ENCODE measurements at places on chromosomes 2 and 18.
A peak's percentile ranks its signal among the peaks of the same experiment; 100 is the strongest.

GRCh38 chr2:169315357-169315756 is 47.0 kb downstream of the LRP2 start:
- DNase-seq, result no peak

DNA sequence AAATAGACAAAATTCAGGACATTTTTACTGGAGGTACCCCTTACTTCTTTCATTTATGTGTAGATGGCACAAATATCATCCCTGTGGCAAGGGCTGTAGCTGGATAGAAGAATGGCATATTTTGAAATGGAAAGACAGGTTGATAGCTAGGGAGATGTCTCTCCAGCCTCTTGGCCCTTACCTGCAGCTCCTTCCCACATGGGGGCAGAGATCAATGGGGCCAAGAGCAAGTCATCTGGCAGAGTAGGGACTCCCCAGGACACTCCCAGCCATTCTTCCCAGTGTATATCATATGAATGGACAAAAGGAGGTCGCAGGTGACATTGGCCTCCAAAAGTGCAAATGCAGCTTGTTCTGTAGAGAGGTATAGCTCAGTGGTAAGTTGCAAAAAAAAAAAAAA is 192.2 kb upstream of the ATP5MC3 start:
- DNase-seq, result no peak

GRCh38 chr2:14352067-14352466 is 280.4 kb upstream of the LRATD1 start:
- DNase-seq, result no peak

- DNase-seq, result peak; percentile 42
These were observed 83.9 kb downstream of the ARHGEF4 start for GRCh38 chr2:130920415-130921163.

DNA sequence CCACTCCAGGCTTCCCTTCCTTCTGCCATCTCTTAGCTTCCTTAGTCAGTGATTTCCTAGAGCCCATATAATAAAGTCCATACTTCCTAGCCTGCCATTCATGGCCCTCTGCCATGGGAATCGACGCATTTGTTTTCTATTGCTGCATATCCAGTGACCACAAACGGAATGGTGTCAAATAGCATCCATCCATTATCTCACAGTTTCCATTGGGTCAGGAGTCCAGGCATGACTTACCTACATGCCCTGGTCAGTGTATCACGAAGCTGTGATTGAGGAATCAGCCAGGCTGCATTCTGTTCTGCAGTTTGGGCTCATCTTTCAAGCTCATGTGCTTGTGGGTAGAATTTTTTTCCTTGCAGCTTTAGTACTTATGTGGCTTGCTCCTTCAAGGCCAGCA is 209.7 kb upstream of the EPAS1 start:
- no peak for DNase-seq

GRCh38 chr2:162963156-162963555 is 124.6 kb upstream of the KCNH7 start:
- DNase-seq, result no peak

GRCh38 chr2:156334496-156335478 is 2.3 kb upstream of the NR4A2 start:
- peak; percentile 88 for DNase-seq

GRCh38 chr2:239612133-239612532 is 211.3 kb upstream of the HDAC4 start:
- no peak for DNase-seq

DNA sequence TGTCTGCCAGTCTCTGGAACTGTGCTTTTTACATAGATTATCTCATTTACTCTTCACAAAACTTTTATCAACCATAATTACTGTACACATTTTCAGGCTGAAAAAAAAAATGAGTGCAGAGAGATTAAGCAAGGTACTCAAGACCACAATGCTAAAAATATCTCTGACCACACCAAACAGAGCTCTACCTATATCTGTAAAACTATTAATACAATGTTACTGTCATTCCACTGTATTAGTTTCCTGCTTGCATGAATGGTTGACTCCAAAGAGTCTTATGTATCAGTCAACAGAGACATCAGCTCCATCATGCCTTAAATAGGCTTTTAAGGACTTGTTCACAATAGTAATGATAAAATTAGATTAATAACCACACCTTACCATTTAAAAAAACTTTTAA is 134.7 kb upstream of the CCDC150 start:
- no peak for DNase-seq

- no peak for DNase-seq
These were observed 92.8 kb upstream of the MSH2 start for GRCh38 chr2:47309952-47310800.

- DNase-seq, result no peak
These were observed 87.5 kb downstream of the SOCS6 start for GRCh38 chr18:70376137-70376913.

- DNase-seq, result no peak
These were observed 90.4 kb upstream of the RBMS1 start for GRCh38 chr2:160583813-160584537.

- DNase-seq, result no peak
These were observed 96.3 kb upstream of the KYNU start for GRCh38 chr2:142781146-142781545.

DNA sequence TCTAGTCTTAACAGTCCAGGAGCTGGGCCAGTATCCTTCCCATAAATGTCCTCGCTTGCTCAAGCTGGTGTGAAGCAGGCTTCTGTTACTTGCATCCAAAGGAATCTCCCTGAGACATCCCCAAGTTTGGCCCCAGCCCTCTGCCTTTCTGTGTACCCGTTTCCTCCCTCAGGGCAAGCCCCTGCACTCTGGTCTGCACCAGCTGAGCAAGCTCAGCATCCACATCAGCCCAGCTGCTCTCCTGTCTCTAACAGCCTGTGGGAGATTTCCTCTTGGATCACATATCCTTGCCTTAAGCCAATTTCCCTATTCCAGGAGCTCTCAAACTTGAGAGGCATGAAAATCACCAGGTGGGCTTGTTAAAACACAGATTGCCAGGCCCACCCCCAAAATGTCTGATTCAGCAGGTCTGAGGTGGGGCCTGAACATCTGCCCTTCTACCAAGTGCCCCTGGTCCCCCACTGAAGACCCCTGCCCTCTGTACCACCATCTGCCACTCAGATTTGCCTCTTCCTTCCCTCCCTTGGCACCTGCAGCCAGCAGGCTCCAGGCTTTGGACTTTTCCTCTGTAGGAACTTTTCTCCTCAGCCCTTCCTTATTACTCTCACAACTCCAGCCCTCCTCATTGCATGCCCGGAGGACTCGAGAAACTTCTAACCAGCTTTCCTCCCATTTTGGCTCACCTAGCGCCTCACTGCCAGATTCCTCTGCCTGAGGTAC is 32.1 kb downstream of the REEP1 start:
- DNase-seq, result no peak

DNA sequence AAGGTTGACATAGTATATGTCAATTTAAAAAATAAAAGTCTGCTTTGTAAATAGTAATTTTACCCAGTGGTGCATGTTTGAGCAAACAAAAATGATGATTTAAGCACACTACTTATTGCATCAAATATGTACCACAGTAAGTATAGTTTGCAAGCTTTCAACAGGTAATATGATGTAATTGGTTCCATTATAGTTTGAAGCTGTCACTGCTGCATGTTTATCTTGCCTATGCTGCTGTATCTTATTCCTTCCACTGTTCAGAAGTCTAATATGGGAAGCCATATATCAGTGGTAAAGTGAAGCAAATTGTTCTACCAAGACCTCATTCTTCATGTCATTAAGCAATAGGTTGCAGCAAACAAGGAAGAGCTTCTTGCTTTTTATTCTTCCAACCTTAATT is 78.6 kb upstream of the CSRNP3 start:
- DNase-seq, result no peak

GRCh38 chr2:207143215-207144172 is 22.3 kb downstream of the KLF7 start:
- DNase-seq, result no peak

- no peak for DNase-seq
These were observed 5.7 kb downstream of the SPOPL start for GRCh38 chr2:138507267-138507666.

DNA sequence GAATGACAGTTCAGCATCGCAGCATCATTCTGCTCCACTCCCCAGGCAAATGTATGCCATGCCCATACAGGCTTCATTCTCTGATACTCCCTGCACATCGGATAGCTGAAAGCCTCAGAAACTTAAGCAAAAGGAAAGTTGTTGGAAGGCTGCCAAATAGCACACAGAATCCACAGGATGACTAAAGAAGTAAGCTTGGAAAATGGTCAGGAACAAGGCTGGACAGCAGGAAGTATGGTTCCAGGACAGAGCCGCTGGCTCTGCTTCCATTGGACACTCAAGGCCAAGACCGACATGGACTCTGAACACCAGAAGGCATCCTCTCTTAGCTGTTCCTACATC is 256.5 kb downstream of the CDH20 start:
- peak; percentile 42 for DNase-seq

DNA sequence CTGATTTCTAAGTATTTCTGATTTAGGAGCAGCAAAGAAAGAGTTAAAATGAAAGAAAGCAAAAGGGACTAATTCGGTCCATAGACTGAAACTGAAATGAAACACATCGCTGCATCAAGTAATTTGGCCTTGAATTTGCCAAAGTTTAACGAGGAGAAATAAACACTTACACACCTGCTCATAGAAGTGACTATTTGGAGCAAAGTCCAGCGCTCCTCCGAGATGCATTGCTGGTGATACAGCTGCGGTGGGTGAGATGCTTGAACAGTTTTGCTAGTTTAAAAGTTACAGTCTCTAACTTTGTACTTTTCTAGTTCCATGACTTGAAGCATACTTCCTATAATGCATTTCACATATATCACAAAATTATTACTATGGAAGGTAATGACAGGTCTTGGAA is 18.3 kb downstream of the GALR1 start:
- no peak for DNase-seq

DNA sequence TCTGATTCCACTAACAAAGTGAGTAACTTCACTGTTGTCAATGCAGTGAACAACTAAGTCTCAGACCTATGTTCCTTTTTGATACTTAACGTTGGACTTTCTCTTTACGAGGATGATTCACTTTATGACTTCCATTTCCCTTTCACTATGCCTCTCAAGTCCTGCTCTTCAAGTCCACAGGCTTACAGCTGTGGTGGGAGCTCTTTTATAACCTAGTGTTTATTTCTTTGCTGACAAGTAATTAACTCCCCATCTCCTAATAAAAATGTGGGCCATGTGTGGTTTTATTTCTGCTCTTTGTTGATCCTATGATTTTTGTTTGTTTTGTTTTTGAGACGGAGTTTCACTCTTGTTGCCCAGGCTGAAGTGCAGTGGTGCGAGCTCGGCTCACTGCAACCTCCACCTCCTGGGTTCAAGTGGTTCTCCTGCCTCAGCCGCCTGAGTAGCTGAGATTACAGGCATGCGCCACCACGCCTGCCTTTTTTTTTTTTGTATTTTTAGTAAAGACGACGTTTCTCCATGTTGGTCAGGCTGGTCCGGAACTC is 142.1 kb downstream of the USP34 start:
- no peak for DNase-seq

DNA sequence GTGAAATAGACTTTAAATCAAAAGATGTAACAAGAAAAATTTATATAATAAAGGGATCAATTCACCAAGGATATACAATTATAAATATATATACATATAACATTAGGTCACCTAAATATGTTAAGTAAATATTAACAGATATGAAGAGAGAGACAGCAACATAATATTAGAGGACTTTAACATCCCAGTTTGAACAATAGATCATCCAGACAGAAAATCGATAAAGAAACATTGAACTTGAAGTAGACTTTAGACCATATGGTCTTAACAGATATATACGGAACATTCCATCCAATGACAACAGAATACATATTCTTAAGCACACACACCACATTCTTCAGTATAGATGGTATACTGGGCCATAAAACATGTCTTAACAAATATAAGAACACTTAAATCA is 649.6 kb upstream of the SETBP1 start:
- no peak for DNase-seq

DNA sequence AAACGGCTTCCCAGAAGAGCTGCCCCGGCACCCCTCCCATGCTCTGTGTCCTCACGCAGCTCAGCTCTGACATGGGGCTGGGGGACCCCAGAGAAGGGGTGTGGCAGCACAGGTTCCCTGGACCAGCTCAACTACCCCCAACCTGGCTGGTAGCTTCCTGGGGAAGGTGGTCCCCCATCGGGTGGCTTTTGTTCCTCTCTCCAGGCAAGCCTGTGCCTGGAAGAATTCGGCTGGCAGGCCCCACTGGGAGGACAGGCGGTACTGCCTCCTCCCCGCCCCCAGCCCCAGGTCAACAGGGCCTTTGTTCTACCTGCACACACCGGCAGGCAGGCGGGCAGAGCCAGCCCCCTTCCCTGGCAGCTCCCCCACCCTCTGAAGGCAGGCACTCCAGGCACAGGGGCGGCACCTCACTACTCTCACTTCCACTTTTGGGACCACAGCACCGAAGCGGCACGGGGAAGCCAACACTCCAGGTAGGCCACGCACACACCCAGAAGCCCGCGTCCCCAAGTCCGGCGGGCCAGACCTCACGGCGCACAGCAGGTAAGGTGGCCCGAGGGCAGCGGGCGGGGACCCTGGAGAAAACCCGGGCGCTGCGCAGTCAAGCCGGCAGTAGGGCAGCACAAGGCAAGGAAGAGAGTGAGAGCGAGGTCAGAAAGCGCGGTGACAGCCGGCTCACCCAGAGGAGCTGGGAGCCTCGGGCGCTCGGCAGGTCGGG is 1.3 kb downstream of the HS6ST1 start:
- DNase-seq, result no peak

DNA sequence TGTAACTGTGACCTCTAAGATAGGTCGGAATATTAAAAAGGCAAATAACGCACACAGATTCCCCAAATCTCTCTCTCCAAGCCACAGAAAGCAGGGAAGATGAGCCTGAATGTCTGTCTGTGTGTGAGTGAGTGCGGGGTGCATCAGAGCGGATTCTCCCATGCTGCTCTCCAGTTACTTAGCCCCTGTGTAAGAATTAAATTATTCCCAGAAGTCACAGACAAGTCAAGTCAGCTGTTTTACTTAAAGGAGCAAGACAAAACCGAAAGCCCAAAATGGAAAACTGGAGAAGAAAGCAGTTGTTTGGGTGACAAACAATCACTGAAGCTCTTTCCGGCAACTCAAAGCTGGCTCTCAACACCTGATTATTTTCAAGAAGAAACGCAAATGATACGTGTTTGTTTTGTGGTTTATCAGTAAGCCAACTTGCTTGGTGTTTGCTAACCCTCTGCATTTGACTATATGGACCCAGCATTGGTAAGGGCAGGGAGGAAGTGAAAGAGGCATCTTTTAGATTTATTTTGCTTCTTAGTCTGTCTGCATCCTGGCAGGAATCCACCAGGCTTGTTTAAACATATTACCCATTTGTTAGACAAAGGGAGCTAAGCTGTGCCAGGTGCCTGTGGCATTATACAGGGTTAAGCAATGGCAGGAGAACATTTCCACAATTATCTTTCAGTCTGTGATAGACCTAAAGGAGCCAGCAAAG is 121.5 kb upstream of the CREB1 start:
- DNase-seq, result no peak

- no peak for DNase-seq
These were observed 116.3 kb upstream of the KLHL29 start for GRCh38 chr2:23268467-23269263.

GRCh38 chr2:160268151-160268781 is 68.2 kb upstream of the ITGB6 start:
- no peak for DNase-seq

DNA sequence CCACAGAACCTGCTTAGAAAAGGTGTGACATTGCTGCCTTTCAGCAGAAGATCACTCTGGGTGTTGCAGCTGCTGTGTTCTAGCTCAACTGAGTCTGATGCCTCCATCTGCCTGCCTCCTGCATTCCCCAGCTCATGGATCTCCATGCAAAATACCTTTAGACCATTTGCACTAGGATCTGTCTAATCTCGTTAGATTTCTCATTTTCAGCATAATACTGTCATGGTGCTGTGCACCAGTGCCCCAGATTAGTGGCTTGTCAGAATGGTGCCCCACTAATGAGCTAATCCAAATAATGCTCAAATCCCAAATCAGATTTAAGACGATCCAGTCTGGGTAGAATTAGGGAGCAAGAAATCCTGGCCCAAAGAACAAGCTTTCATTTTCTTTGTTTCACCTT is 284.4 kb upstream of the PARD3B start:
- DNase-seq, result no peak
